ENCODE measurements at places on chromosomes 5 and 9.
A peak's percentile ranks its signal among the peaks of the same experiment; 100 is the strongest.

DNA sequence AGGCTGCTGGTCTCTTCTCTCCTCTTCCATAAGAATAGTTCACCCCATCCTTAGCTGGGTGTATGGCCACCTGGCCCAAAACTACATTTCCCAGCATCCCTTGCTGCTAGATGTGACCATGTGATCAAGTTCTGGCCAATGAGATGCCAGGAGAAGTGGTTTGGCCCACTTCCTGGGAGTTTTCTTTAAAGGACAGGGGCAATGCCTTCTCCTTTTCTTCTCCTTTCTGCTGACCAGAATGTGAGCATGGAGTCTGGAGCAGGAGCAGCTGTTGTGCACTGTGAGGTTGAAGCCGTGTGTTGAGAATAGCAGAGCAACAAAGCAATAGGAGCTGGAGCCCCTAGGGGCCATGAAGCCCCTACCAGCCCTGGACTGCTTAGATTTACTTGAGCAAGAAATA is 36.8 kb downstream of the C9orf50 start:
- peak; percentile 66 for DNase-seq

DNA sequence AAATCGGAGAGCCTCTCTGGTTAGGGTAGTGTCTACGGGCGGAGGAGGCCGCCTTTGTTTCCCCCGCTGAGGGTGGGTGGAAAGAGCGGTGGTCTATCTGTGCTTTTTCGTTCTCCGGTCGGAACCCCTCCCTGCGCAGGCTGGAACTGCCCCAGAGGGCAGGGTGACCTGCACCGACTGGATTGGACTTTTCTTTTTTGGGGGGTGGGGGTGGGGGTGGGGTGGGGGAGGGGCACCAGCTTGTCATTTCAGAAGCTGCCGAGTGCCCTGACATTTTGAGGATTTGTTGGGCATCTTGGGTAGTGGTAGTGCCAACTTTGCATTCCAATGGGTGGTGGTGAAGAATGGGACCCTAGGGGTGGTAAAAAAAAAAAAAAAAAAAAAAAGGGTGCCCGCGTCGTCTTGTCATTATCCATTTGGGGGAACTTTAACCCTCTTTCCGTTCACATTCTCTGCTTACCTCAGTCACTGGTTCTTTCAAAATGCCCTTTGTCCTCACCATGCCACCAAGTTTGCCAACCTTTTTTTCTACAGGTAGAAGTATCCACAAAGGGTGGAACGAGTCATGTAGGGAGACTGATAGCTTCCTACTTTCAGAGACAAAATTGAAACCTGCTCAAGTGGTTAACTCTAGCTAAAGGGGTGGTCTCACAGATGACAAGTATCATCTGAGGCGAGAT is 1.3 kb downstream of the UBE2R2 start:
- DNase-seq = no peak

DNA sequence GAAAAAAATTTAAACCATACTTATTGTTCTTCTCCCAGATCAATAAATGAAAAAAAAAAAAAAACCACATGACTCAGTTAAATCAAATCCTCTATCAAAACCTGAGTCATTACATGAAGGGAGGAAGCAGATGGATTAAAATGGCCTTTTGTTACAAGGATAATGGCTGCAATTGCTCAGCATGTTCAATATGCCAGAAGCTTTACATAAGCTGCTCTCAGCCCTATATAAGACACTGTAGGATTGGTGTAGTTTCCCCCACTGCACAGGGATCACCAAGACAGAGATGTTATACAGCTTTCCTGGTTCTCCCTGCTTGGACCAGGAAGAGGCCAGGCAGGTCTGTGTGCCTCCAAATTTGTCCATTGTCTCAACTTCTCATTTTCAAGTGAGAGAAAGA is 101.6 kb upstream of the MAP1B start:
- DNase-seq = no peak

GRCh38 chr9:124784509-124784908 is 7.6 kb downstream of the OLFML2A start:
- DNase-seq = no peak

DNA sequence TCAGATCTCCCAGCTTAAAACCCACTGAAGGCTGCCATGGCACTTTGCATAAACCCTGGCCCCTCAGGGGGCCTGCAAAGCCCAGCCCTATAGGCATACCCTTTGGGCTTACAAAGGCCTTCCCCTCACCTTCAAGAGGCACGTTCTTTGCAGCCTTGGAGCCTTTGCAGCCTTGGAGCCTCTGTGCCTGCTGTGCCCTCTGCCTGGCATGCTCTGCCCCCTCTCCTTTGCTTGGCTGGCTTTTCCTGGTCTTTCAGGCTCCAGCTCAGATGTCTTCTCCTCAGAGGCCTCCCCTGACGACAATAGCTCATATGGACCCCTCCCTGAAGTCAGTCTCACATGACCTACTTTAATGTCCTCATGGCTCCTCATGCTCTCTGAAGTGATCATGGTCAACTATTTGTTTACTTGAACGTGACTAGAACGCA is 60.3 kb downstream of the CXXC5 start:
- no peak for DNase-seq

GRCh38 chr5:145834917-145835847 is at the start of gene PRELID2:
PRELID2 (minus strand) TSS chr5:145835342; CDS start chr5:145835251, 91 bp downstream.
- DNase-seq = peak; percentile 94

DNA sequence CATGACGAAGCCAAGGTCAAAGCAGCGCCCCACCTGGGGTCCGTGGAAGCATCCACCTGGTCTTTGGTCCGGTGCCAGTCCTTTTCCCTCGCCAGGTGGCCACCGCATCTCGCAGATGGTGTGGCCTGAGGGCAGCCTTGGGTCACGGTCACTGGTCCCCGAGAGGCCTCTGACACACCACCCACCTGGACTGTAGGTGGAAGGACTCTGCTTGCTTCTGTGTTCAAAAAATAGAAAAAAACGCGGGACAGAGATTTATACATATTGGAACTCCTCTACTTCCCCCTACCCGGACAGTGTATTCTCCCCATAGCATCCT is 466 bp upstream of the TTC39B start:
- DNase-seq = no peak
